ENCODE measurements at places on chromosomes 12 and 14.
A peak's percentile ranks its signal among the peaks of the same experiment; 100 is the strongest.

DNA sequence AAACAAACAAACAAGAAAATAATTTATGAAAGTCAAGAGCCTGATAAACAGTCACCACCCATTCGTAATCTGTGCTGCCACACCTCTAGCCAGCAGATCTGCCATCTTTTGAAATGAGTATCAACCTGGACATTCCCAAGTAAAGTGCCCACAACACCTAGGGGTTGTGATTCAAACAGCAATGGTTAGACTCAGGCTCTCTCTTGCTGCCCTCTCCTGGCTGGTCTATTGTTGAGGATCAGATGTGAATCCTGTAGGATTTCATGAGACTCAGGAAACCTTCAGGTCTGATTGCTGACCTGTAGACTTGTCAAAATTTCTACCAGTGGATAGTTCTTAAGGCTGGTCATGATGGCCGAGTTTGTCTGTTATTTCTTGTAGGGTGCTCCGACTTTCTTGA, 26.8 kb downstream of the DGLUCY start:
- DNase-seq = no peak

GRCh38 chr14:31090883-31091764, 64.9 kb upstream of the STRN3 start:
- peak; percentile 87 for DNase-seq

DNA sequence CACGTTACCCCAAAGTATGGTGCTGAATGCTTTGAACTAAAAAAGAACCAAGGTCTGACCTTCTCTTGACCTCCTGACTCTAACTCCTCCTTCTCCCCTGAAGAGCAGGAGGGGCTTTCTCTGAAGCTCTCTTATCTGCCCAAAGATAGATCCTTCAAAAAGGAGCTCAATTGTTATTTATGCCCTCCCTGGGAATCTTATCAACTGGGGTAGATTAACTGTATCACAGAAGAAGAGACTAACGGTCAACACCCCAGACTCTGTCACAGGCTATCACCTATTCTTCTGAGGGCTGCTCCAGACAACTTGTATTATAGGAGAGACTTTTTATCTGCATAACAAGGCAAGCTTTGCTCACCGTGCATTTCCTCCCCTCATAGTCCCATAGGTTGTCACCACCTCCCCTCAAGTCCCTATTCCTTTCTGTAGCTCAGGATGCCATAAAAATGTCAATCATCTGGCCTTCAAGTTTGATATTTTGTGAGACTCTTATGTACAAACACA, 86.6 kb downstream of the PAPLN start:
- no peak for DNase-seq

GRCh38 chr12:70052476-70052875, 190.8 kb upstream of the CNOT2 start:
- no peak for DNase-seq

DNA sequence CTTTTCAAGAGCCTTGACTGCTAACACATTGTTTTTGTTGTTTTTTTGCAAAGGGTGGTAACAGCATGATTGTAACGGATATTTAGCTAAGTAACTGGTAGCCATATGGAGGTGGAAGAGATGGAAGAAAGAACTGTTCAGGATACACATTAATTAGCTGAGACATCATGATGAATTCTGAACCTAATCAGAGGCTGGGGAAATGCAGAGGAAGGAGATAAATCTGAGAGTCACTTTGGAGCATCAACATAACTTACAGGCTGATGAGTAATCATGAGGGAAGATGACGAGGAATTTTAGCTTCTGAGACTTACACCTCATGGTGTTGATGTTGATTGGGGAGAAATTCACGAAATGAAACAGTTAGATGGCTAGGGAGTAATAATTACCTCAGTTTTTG, 62.3 kb downstream of the NIN start:
- no peak for DNase-seq

- peak; percentile 49 for DNase-seq
Measured at GRCh38 chr12:12899530-12900380, 8.4 kb downstream of the GPRC5A start.

- no peak for DNase-seq
Measured at GRCh38 chr12:3606128-3606527, 115.1 kb downstream of the PRMT8 start.

DNA sequence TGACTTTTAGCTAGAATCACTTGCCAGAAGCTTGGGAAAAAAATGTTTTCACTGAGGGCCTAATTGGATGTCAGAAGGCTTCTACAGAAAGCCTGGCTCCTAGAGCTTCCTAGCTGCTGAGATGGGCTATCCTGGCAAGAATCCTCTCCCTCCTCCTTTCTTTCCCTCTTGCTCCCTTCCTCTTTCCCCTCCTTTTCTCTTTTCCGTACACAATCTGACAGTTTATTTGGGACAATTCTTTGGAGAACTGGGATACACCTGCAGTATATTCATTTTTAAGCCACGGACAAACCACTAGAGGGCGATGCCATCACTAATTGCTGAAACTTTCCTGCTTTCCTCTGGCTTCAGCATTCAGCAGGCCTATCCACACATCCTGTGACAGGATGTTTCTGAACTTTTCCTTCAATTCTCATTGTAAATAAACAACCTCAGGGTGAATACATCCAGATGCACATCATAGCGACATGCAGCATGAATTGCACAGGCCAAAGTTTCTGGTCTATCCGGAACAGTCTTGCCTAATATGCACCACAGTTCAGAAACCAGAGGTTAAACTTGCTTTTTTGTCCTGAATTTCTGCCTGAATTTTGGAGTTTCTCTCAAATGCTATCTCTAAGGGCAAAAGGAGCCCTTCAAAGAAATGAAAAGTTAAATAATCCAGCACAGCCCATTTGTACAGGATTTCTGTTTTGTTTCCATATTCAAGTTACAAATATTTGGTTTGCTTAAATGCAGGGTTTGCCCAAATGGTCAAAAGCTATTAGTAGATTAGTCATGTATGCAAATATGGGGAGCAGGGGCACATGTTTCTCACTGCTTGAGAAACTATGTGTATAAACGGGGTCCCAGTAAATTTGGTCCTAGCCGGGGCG, 142.8 kb downstream of the PAWR start:
- DNase-seq = peak; percentile 57

DNA sequence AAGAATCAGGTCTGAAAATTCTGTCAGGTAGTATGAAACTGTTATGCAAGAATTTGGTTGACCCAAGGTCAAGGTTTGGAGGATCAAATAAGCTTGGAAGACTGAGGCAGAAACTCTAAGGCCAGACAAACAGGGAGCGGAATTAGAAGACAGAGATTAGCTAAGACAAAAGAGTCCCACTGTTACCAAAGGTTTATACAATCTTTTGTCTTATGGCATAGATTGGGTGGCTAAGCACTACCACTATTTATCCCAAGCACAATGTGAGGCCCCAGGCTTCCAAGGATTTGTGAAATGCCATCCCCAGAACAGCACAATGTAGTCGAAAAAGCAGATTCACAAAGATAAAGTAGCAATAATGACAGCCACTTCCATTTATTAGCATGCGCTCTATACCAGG, 311.2 kb downstream of the SEC23A start:
- no peak for DNase-seq

Measured in suppressor macrophage (primary cell).